ENCODE measurements at places on chromosomes 3 and 15.

DNA sequence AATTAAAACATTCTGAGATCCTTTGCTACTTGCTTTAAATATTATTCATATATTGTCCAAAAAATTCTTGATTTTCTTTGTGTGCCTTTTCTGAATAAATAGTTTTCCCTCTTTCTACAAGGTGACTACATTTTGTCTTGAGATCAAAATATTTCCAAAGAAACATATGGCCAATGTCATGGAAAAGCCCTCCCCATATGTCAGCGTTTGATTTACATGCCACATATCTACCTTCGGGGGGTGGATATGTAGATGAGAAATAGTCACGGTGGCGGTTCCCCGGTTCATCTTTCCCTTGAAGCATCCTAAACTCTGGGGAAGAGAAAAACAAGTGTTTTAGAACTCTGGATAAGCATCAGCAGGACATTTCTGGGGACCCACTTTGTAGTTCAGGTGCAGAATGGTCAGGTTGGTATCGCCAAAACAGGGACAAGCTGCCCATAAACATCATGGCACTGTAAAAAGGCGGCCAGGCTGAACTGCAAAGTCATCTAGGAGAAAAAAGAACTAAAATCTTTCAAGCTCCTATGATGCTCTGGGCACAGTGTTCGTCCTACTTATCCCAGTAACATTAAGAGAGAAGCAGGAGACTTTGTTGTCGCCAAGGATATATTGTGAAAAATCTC lies 91.5 kb downstream of the MEX3B start:
- no peak overlapping the region for H3K4me3 ChIP-seq
- no peaks in the 10 kb centered on the region for H3K4me1 ChIP-seq
- no peaks in the 10 kb centered on the region for H3K27me3 ChIP-seq
- H3K27ac ChIP-seq, result no peak overlapping the region
- no peaks in the 10 kb centered on the region for H3K36me3 ChIP-seq
- no peak for DNase-seq

DNA sequence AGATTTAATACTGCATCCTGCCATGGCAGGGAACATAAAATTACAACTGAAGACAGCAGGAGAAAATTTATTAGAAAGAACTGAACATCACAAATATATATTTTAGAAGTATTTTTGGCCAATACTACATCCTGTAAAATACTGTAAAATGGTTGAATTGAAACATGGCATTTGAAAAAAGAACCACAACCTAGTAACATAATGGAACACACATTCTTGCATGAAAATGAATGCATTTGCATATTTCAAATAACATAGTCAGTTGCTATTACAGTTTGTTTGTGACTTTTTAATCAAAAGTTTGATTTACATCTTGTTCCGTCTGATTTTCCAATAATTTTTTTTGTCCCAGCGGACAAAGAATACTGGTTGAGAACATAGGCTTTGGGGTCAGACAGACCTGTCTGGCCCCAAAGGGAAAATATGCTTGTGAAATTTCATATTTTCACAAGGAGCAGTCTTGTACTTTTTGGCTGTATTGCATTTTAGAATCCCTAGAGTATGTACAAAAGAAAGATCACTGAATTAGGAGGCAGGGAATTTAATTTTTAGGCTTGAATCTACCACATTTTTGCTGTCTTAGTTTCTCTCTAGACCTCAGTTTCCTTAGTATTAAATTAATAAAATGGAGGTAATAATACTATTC lies 268.8 kb downstream of the ADAMTSL3 start:
- H3K4me1 ChIP-seq, result no peaks in the 10 kb centered on the region
- DNase-seq, result no peak
- no peak overlapping the region for H3K27ac ChIP-seq
- no peak overlapping the region for H3K4me3 ChIP-seq
- H3K27me3 ChIP-seq, result no peaks in the 10 kb centered on the region

- H3K36me3 ChIP-seq, result peaks cover 48% of the 10 kb centered on the region
- DNase-seq, result no peak
- H3K27me3 ChIP-seq, result no peaks in the 10 kb centered on the region
- no peak overlapping the region for H3K4me3 ChIP-seq
These were observed 13.4 kb downstream of the SEC62 start for GRCh38 chr3:169980055-169980454.

- H3K4me1 ChIP-seq, result no peaks in the 10 kb centered on the region
- H3K4me3 ChIP-seq, result no peak overlapping the region
- DNase-seq, result no peak
- no peaks in the 10 kb centered on the region for H3K36me3 ChIP-seq
- no peak overlapping the region for H3K27ac ChIP-seq
These were observed 75.2 kb downstream of the NEK10 start for GRCh38 chr3:27293939-27294338.

DNA sequence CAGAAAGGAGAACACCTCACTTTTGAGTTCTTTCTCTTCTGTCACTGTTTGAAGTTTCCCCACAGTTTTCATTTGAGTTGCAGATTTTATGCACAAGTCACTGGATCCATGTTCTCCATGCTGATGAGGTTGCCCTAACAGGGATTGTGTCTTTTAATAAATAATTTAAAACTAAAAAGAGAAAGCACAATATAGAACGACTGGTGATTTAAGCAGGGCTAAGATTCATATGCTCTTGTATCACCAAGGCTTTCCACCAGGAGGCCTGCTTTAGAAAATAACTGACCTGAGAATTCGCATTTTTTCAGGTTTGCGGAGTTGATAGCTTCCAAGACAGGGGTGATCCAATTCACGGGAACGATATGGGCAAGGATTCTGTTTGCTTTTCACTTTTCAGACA lies 252.0 kb upstream of the VEPH1 start:
- H3K27me3 ChIP-seq, result no peaks in the 10 kb centered on the region
- H3K4me3 ChIP-seq, result no peak overlapping the region
- DNase-seq, result no peak
- no peaks in the 10 kb centered on the region for H3K36me3 ChIP-seq

- H3K27me3 ChIP-seq, result peaks cover 83% of the 10 kb centered on the region
- H3K4me1 ChIP-seq, result peaks cover 16% of the 10 kb centered on the region
- H3K27ac ChIP-seq, result no peak overlapping the region
- H3K4me3 ChIP-seq, result no peak overlapping the region
- DNase-seq, result peak; percentile 48
These were observed 520.9 kb upstream of the TGFBR2 start for GRCh38 chr3:30085486-30085885.

DNA sequence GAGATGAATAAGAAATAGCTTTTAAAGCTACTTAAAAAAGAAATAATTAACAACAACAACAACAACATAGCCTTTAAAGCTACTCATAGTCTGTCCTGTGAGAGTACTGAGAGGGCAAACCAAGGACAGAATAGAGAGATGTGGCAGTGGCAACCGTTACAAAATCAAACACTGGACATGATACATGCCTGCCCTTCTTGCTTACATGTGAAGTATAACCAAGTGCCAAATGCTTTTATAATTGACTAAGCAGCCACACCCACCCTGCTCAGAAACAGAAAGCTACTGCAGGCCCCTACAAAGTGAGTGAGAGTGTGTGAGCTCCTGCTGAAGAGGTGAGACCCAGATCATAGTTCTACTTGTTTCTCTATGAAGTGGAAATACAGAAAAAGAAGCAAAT lies 38.4 kb downstream of the NDUFB4 start:
- H3K36me3 ChIP-seq, result no peaks in the 10 kb centered on the region
- no peaks in the 10 kb centered on the region for H3K4me1 ChIP-seq
- H3K27me3 ChIP-seq, result no peaks in the 10 kb centered on the region
- no peak for DNase-seq

GRCh38 chr3:66383023-66383422 lies 117.8 kb downstream of the LRIG1 start:
- no peak overlapping the region for H3K27ac ChIP-seq
- DNase-seq, result no peak
- peaks cover 33% of the 10 kb centered on the region for H3K36me3 ChIP-seq

GRCh38 chr15:101266034-101266433 lies 11.3 kb downstream of the SELENOS start:
- no peaks in the 10 kb centered on the region for H3K4me1 ChIP-seq
- H3K36me3 ChIP-seq, result no peaks in the 10 kb centered on the region
- no peaks in the 10 kb centered on the region for H3K27me3 ChIP-seq
- no peak overlapping the region for H3K27ac ChIP-seq

- no peaks in the 10 kb centered on the region for H3K4me1 ChIP-seq
- H3K27ac ChIP-seq, result no peak overlapping the region
- DNase-seq, result no peak
- peaks cover 39% of the 10 kb centered on the region for H3K27me3 ChIP-seq
- no peak overlapping the region for H3K4me3 ChIP-seq
These were observed 201.8 kb downstream of the ABHD5 start for GRCh38 chr3:43892526-43892925.

DNA sequence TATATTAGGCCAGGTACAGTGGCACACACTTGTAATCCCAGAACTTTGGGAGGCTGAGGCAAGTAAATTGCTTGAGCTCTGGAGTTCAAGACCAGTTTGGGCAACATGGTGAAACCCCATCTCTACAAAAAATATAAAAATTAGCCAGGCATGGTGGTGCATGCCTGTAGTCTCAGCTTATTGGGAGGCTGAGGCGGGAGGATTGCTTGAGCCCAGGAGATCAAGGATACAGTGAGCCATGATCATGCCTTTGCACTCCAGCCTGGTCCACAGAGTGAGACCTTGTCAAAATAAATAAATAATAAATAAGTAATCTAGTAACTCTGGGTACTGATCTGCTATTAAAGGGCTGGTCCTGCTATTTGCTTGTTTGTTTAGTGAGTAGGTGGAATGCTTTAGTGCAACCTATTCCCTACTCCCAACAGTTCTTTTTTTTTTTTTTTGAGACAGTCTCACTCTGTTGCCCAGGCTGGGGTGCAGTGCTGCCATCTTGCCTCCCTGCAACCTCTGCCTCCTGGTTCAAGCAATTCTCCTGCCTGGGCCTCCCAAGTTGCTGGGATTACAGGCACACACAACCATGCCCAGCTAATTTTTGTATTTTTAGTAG lies 9.1 kb upstream of the INO80 start:
- H3K4me3 ChIP-seq, result no peak overlapping the region
- H3K27ac ChIP-seq, result no peak overlapping the region
- no peak for DNase-seq
- H3K4me1 ChIP-seq, result no peaks in the 10 kb centered on the region

DNA sequence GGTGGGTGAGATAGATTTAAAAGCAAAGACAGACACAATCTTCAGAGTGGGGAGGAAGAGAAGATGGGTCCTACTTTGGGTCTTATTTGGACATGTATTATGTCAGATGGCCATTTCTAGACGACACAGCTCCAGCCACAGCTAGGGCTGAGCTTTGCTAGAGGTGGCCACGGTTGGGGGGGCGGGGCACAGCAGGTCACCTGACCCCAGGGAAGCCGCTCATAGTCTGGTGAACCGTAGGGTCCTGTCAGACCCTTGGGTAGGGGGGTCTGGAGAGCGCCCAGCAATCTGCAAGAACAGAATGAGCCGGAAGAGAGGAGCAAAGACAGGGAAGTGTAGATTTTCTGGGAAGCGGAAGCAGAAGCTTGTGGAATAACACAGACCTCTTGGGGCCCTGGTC lies 6.6 kb downstream of the EPB42 start:
- no peak for DNase-seq
- no peaks in the 10 kb centered on the region for H3K36me3 ChIP-seq
- no peak overlapping the region for H3K27ac ChIP-seq
- H3K4me1 ChIP-seq, result no peaks in the 10 kb centered on the region
- no peak overlapping the region for H3K4me3 ChIP-seq
- no peaks in the 10 kb centered on the region for H3K27me3 ChIP-seq

DNA sequence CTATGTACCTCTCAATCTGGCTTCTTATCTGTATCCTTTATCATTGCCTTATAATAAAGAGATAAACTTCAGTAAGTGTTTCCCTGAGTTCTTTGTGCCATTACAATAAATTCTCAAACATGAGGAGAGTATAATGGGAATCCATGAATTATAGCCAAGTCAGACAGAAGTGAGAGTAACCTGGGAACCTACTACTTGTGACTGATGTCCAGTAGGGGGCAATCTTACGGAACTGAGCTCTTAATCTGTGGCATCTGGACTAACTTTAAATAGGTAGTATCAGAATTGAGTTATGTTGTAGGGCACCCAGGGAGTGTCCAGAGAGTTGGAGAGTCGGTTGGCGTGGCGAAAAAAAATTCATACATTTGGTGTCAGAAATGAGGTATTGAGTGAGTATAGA lies 542.6 kb downstream of the ZBBX start:
- H3K36me3 ChIP-seq, result no peaks in the 10 kb centered on the region
- no peak overlapping the region for H3K4me3 ChIP-seq
- H3K27me3 ChIP-seq, result no peaks in the 10 kb centered on the region
- H3K27ac ChIP-seq, result no peak overlapping the region

DNA sequence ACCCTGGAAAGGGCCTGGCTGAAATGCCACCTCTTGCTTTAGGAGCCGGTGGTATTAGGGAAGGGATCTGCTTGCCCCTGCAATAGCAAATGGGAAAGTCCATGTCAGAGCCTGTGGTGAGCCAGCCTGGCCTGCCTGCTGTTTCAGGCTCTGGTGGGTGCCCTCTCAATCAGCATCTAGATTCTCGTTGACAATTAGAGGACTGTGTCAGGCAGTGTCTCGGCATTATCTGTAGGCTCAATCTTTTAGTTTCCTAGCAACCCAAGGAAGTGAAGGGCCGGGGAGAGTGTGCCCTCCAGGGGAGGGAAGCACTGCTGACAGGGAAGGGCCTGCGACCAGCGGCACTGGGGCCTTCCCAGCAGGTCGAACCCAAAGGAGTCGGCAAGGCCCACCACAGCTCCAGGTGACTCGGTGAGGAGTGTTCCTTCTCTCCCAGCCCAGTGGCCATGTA lies 42.1 kb downstream of the TLE3 start:
- H3K27me3 ChIP-seq, result no peaks in the 10 kb centered on the region
- no peak overlapping the region for H3K4me3 ChIP-seq
- DNase-seq, result no peak
- no peaks in the 10 kb centered on the region for H3K36me3 ChIP-seq
- no peaks in the 10 kb centered on the region for H3K4me1 ChIP-seq

DNA sequence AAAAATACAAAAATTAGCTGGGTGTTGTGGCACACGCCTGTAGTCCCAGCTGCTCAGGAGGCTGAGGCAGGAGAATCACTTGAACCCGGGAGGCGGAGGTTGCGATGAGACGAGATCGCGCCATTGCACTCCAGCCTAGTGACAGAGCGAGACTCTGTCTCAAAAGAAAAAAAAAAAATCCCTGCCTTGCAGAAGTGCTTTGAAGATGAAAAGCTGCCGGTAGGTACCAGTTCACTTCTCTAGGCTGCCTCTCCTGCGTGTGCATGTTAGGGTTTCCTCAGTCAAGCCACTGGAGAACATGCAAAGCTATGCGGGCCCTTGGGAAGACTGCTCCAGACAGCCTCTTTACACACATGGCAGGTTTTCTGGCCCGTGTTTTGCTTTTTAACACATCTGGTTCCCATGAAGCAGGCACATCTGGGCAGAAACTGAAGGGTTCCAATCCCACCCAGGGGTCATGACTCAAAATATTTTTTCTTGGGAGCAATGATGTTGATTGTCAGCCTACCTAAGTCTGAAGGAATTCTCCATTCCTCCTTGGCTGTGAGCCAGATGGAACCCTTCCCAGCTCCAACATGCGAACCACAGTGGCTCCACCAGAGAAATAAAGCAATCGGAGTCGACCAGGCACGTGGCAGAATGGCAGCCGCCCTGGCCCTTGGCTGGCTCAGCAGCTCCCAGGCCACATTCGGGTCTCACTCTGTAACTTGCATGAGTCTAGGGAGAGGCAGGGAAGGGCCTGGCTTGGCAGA lies 29.6 kb downstream of the MGLL start:
- H3K27ac ChIP-seq, result no peak overlapping the region
- H3K4me1 ChIP-seq, result no peaks in the 10 kb centered on the region
- no peaks in the 10 kb centered on the region for H3K27me3 ChIP-seq

GRCh38 chr3:138638641-138639040 lies 30.1 kb downstream of the FAIM start:
- H3K27me3 ChIP-seq, result no peaks in the 10 kb centered on the region
- no peak overlapping the region for H3K4me3 ChIP-seq
- no peaks in the 10 kb centered on the region for H3K4me1 ChIP-seq
- H3K27ac ChIP-seq, result no peak overlapping the region
- no peaks in the 10 kb centered on the region for H3K36me3 ChIP-seq

Data from neural progenitor cell (in vitro differentiated cells).